ENCODE measurements at places on chromosomes 2 and 18.

- DNase-seq, result no peak
These were observed 1723.5 kb upstream of the LRRTM1 start for GRCh38 chr2:82027921-82028615.

DNA sequence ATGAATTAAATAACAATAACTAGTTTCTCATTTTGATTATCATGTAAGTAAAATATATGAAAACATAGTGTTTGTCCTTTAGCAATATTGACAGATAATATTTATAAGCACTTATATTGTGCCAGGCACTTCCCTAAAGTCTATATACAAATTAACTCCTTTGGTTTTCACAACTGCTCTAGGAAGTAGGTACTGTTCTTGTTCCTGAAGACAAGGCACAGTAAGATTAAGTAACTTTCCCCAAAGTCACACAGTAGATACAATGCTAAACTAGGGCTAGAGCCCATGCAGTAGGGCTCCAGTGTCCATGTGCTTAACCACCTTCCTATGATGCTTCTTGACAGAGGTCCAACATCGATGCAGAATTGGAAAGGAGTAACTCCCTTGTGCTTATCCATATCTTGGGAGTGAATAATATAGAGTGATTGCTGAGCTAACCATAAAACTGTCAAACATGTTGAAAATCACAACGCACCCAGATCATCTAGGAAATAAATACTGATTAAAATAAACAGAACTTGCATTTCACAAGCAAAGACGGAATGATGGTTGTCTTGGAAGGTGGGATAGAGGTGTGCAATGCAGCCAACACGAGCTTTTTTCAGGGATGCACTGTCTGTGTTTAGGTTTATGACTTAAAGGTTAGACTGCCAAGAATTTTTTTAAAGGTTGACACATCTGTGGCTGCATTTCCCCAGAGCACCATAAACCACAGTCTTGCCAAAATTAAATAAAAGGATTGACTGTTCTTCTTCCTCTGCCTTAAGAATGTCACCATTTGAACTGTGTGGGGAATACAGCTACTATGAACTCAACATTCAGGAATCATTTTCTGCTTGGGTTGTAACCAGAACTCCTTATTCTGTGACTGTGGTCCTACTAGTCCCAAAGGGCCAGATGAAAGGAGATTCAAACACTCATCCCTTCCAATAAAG, 80.8 kb downstream of the ANKRD44 start:
- no peak for DNase-seq

DNA sequence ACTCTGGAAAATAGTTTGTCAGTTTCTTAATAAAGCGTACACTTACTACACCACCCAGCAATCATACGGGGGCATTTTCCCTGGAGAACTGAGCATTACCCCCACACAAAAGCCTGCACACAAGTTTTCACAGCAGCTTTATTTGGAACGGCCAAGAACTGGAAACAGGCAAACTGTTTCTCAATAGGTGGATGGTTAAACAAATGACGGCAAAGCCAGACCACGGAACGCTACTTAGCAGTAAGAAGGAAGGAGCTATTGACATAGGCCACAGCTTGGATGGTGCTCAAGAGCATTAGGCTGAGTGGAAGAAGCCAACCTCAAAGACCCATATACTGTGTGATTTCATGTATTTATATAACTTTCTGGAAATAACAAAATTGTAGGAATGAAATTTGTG, 9.0 kb downstream of the MALL start:
- no peak for DNase-seq

GRCh38 chr18:25253136-25253535, 98.8 kb downstream of the ZNF521 start:
- no peak for DNase-seq

DNA sequence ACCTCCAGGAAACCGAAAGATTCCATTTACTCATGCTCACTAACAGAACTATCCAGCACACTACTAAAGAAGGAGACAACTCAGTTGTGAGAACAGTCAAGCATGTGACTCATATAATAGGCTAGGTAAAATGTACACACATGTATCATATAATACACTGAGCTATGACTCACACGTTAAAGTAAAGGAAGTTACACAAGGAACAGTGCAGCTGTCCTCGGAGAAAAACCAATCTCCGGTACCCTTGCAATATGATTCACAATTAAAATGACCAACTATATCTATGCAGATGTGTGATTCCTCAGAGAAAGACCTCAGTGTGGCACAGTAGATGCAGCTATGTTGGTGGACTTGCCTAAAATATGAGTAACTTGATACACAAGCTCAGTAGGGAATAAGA, 76.5 kb downstream of the STRN start:
- DNase-seq, result no peak

- DNase-seq, result no peak
These were observed 24.7 kb downstream of the TGFA start for GRCh38 chr2:70528929-70529328.

- no peak for DNase-seq
These were observed 52.4 kb upstream of the SIX3 start for GRCh38 chr2:44889096-44889495.

DNA sequence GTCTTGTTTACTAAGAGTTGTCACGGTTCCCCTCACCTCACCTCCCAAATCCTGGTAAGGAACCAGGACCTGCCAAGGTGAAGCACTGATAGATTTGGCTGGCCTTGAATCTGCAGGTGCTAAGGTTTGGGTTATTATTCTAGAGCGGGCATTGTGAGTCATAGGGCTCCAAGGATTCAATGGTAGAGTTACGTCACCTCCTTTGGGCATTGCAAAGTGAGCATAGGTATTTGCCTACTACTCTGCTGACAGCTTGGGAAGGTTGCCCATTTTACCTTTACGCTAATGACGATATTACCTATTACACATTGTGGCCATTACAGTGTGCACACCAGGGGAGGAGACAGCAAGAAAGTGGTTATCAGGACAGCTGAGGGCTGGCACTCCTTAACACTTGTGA, 59.3 kb downstream of the SETBP1 start:
- DNase-seq, result no peak

DNA sequence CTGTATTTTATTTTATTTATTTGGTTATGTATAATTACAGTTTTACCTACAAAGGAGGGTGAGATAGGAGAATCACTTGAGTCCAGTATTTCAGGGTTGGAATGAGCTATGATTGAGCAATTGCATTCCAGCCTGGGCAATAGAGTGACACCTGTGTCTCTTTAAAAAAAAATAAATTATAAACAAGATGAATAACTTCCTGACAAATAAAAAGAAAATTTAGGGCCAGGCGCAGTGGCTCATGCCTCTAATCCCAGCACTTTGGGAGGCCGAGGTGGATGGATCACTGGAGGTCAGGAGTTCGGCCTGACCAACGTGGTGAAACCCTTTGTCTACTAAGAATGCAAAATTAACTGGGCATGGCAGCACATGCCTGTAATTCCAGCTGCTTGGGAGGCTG, 17.3 kb downstream of the MTA3 start:
- DNase-seq, result no peak

DNA sequence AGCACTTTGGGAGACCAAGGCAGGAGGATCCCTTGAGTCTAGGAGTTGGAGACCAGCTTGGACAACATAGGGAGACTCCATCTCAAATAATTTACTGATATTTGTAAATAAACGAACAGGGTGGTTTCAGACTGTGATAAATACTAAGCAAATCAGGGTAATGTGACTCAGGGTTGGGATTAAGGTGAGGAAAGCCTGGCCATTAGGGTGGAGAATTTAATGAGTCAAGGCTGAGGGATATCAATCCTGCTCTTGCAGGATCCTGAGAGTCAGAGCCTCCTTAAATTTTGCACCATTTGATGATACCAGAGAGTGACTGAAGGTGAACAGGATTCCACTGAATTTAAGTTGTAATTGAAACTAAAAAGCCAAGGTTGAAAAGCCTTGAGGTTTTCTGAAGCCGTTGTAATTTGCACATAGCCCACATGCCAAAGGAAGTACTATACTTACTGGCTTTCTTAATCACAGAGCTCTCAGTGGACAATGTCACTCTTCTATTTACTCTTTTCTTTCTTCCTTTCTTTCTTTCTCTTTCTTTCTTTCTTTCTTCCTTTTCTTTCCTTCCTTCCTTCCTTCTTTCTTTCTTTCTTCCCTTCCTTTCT, 28.6 kb upstream of the AP1S3 start:
- DNase-seq, result no peak

DNA sequence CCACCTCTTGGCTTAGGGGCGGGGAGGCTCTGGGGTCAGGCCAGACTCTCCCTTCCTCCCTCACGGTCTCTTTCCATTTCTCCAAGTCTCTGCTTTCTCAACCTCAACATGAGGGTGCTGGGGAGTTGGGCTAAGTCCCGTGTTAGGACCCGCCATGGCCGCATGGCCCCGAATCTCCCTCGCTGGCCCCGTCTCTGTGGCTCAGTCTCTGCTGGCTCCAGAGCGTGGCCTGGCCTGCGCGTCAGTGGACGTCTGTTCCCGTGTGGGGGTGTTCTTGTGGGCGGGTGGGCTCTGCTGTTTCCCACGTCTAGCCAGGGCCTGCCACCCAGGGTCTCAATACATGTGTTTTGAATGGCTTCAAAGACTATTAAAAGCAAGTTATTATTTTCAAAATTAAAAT, 12.4 kb downstream of the ALLC start:
- DNase-seq, result no peak

DNA sequence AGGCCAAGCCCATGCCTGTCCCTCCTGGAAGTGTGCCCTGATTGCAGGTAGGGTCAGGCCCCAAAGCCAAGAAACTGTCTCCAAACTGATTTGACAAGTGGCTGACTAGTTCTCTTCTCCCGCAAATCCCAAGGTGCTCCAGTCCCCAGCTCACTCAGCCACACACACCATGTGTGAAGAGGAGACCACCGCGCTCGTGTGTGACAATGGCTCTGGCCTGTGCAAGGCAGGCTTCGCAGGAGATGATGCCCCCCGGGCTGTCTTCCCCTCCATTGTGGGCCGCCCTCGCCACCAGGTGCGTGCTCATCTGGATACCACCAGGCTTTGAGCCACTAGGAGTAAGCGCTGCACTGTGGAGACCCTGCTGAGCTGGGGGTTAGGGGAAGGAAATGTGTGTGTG, 8.3 kb downstream of the ACTG2 start:
- DNase-seq, result no peak

DNA sequence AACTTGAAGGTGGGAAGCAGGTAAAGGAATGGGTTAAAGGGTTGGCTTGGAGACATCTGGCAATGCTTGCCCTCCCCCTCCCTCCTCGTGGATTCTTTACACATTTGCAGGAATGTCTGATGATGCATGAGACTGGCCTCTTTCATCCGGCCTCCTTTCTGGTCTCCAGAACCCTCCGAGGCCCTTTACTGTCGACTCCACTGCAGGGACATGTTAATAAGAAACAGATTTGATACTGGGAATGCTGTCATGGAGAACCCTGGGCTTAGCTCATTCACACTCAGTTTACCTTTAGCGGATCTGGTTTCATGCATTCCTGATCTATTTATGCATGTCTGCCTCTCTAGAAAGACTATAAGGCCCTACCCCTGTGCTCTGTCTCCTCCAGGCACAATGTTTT, 238.7 kb downstream of the TGIF1 start:
- no peak for DNase-seq

GRCh38 chr2:84816426-84817026, 64.4 kb downstream of the TRABD2A start:
- no peak for DNase-seq

DNA sequence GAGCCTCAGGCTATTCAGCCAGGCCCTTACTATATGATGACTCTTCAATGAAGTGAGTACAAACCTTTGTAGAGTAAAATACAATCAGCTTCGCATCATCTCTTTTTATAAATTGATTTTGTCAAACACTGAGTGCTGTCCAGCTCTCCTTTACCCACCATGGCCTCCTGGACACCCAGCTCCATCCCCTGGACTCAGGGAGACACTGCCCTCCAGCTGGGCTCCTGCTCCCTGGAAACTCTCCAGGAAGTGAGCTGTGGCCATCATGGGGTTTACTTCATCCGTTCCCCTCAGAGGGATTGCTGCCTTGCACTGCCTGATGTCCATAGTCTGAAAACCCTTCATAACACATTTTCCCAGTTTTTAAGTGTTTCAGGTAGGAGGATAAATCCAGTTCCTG, 82.5 kb upstream of the XIRP2 start:
- no peak for DNase-seq

DNA sequence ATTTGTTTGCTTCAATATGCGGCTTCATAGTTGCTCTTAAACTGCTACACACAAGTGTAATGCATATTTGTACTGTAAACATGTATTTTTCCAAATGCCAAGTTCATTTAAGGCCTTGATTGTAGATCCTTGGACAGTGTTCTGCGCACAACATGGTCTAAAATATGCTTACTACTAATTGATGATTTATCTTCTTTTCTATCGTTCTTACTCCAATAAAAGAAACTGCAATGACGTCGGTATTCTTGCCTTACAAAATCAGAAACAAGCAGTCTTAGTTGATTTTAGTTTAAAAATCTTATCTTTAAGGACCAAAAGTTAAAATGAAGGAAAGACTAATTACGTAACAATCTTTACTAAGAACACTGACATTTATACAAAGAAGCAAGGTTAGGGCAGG, 224.3 kb upstream of the SMAD7 start:
- no peak for DNase-seq

GRCh38 chr2:46335391-46336282, 38.4 kb downstream of the EPAS1 start:
- DNase-seq, result no peak

DNA sequence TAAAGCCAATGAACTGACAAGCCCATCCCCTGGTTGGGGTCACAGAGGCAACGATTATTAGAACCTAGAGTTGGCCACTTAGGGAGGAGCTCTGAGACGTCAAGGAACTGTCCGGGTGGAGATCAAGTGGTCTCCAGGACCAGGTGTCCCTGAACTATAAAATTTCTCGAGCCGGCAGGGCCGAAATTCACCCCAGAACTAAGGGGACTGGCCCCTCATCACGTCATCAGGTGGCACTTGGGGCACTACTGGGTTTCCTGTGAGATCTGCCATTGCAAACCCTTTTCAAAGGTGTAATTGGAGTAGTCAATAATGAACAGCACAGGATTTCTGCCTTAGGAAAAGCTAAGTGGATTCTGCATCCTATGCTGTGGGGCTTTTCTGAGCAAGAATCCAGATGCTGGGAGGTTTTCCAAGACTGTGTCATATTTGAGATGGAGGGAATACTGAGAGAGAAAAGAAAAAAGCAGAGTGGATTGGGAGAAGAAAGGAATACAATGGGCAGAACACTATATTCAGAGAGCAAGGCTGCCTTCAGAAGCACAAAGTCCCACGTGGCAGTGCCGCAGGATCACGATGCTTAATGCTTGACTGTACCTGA, 113.6 kb downstream of the ALPK2 start:
- DNase-seq, result no peak

Data from Right ventricle myocardium inferior (tissue), 1 donor.